CD4-positive, alpha-beta memory T cell (primary cell): ENCODE measurements at places on chromosomes 16 and 17.

DNA sequence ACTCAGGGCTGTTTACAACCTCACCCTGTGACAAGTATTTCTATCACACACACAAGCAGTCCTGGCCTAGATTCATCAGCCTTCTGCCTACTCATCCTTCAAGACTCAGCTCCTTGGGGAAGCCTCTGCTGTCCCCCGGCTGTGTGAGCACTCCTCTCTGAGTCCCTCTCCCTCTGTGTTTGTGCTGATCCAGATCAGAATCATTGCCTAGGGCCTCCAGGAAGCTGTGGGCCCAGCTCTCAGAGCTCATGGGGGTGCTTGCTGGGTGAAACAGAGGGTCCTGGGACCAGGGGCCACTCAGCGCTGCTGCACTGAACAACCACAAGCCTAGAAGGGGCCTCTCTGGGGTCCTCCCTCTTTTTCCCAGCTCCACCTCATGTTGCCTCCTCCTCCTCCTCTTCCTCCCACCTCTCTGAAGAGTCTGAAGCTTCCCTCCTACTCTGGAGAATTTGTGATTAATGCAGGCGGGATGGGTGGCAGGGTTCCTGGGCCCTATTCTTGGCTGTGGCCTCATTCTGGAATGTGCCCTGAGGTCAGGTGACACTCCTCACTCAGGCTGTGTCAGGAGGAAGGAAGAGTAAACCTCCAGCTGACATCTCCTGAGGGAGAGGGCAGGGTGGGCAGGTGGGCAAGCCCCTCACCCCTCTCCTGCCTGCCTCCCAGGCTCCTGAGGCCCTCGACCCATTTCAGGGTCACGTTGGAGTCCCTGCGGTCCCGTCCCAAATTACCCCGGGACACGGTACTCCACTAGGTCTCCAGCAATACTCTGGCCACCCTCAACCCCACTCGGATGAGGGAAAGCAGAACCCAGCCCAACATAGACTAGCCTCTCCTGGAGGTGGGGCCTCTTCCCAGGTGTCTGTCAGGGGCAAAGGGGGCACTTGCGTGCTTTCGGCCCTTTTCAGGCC lies 10.1 kb downstream of the WFIKKN2 start:
- no peak for DNase-seq

DNA sequence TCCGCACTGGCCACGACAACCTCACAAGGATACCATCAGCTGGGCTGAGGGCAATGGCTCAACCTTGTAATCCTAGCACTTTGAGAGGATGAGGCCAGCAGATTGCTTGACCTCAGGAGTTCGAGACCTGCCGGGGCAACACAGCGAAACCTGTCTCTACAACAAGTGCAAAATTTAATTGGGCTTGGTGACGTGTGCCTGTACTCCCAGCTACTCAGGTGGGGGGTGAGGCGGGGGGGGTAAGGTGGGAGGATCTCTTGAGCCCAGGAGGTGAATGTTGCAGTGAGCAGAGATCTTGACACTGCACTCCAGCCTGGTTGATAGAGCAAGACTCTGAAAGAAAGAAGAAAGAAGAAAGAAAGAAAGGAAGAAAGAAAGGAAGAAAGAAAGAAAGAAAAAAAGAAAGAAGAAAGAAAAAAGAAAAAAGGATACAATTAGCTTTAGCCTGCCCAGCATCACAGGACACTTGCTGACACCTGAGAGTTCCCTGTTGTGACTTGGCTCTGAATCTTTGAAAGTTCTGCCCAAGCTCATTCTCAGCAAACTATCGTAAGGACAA lies 5.2 kb upstream of the MT1E start:
- no peak for DNase-seq

DNA sequence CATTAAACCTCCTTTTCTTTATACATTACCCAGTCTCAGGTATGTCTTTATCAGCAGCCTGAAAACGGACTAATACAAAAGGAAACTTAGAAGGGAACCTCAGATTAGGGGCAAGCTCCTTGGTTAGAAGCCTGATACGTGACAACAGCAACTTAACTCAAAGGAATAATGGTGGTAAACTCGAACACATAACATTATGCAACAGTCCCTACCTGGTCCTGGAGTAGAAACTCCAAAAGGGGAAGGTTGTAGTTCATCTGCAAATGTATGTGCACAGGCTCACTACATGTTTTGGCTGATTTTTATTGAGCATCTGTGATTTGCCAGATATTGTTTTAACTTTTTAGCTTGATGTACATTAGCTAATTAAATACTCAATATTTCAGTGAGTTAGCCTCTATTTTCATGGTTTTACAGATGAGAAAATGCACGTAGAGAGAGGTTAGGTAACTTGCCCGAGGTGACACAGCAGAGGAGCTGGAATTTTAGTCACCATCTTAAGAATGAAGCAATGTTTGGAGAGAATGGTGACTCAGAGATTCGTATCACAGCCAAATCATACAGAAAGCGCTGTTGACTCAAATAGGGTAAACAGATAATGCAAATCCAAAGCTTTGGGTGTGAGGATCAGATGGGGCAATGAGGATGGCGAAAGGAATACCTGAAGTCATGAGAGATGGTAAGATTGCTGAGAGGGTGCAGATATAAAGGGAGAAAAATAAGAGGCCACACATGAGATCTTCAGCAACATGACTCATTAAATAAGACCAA lies 194.9 kb upstream of the RBFOX1 start:
- DNase-seq, result no peak

GRCh38 chr16:56339431-56340195 lies 85.7 kb downstream of the AMFR start:
- DNase-seq, result no peak
